ENCODE measurements at places on chromosomes 4 and X. TPM values are rescaled to one million over a fixed set of nuclear protein-coding genes. Genes with fewer than 3 reads are reported as not detected.

GC gene
- polyA plus RNA-seq, result 0.75 TPM

LRCH2 gene
- 2.6 TPM for polyA plus RNA-seq

CXCL8 gene
- 1.3 TPM for polyA plus RNA-seq

SERTM2 gene
- not detected for polyA plus RNA-seq

DNA sequence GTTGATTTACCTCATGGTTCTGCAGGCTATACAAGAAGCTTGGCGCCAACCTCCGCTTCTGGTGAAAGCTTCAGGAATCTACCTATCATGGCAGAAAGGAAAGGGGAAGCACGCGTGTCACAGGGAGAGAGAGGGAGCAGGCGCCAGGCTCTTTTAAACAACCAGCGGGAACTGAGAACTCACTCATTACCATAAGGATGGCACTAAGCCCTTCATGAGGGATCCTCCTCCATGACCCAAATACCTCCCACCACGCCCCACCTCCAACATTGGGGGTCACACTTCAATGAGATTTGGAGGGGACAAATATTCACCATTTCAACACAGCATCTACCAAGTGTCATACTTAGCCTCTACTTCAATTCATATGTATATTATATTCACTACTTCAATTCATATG lies 18.8 kb upstream of the TBC1D8B start:
- DNase-seq, result no peak
- H3K4me3 ChIP-seq, result no peak overlapping the region
- no peak overlapping the region for H3K27ac ChIP-seq
- H3K27me3 ChIP-seq, result no peaks in the 10 kb centered on the region
- H3K36me3 ChIP-seq, result no peaks in the 10 kb centered on the region

DNA sequence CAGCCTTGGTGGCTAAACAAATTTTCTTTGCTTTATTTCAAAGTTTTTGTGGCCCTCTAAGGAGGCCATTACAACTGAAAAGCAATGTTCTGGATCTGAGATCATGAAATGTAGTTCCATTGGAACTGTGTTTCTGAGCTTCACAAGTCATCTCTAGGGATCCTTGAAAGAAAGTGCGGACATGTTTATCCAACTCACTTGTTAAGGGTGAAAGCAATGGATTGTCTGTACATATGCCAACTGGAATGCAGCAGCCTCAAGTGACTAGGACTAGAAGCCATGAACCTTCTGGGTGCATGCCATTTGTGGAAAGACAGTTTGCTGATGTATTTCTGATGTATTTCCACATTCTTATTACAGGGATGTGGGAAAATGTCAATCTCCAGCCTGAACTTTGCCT lies 36.7 kb upstream of the KLHL13 start:
- H3K27ac ChIP-seq, result no peak overlapping the region
- H3K4me3 ChIP-seq, result no peak overlapping the region
- no peaks in the 10 kb centered on the region for H3K4me1 ChIP-seq
- no peaks in the 10 kb centered on the region for H3K36me3 ChIP-seq
- H3K27me3 ChIP-seq, result no peaks in the 10 kb centered on the region
- DNase-seq, result no peak

MAGEA10 gene
- not detected for polyA plus RNA-seq

GRCh38 chr4:187995322-187996207 lies at the start of gene ZFP42:
ZFP42 (plus strand) TSS chr4:187995771; CDS start chr4:188002808, 7,037 bp downstream.
- no peaks in the 10 kb centered on the region for H3K36me3 ChIP-seq
- H3K4me3 ChIP-seq, result no peak within 1 kb of the TSS
- H3K4me1 ChIP-seq, result no peaks in the 10 kb centered on the region
- DNase-seq, result no peak

CENPE gene
- 0.28 TPM for polyA plus RNA-seq

GRCh38 chr4:7158081-7158750 lies 34.1 kb upstream of the SORCS2 start:
- no peaks in the 10 kb centered on the region for H3K36me3 ChIP-seq
- H3K27ac ChIP-seq, result no peak overlapping the region
- no peaks in the 10 kb centered on the region for H3K4me1 ChIP-seq
- no peak overlapping the region for H3K4me3 ChIP-seq
- no peaks in the 10 kb centered on the region for H3K27me3 ChIP-seq
- DNase-seq, result no peak

RHOXF2 gene
- not detected for polyA plus RNA-seq

RS1 gene
- polyA plus RNA-seq, result not detected

GRCh38 chr4:187370918-187371317 lies 624.7 kb upstream of the ZFP42 start:
- H3K36me3 ChIP-seq, result no peaks in the 10 kb centered on the region
- no peak for DNase-seq
- H3K4me1 ChIP-seq, result no peaks in the 10 kb centered on the region
- no peak overlapping the region for H3K4me3 ChIP-seq
- H3K27me3 ChIP-seq, result no peaks in the 10 kb centered on the region

DNA sequence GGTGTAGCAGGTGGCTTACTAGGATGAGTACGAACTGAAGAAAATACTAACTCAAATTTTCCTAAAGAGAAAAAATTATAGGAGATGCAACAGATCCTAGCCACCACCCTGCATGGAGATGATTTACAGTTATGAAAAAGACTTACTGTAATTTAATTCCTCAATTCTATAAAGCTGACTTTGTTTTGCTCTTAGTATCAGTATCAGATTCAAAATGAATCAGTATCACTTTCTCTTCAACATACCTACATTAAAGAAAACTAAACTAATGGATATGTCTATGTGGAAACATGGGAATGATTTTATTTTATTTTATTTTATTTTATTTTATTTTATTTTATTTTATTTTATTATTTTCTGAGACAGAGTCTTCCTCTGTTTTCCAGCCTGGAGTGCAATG lies 525.8 kb downstream of the NLGN4X start:
- no peaks in the 10 kb centered on the region for H3K36me3 ChIP-seq
- no peak overlapping the region for H3K4me3 ChIP-seq
- DNase-seq, result no peak
- H3K27ac ChIP-seq, result no peak overlapping the region

GRCh38 chr4:10949039-10949733 lies 264.6 kb upstream of the CLNK start:
- DNase-seq, result no peak
- H3K4me3 ChIP-seq, result no peak overlapping the region
- H3K4me1 ChIP-seq, result no peaks in the 10 kb centered on the region
- no peaks in the 10 kb centered on the region for H3K36me3 ChIP-seq
- H3K27ac ChIP-seq, result no peak overlapping the region

MMRN1 gene
- 0.13 TPM for polyA plus RNA-seq

GRCh38 chrX:97308171-97308570 lies 424.5 kb downstream of the RPA4 start:
- no peak overlapping the region for H3K4me3 ChIP-seq
- no peaks in the 10 kb centered on the region for H3K27me3 ChIP-seq
- no peaks in the 10 kb centered on the region for H3K4me1 ChIP-seq
- no peak overlapping the region for H3K27ac ChIP-seq

GRCh38 chr4:53899586-53900270 lies 164.7 kb downstream of the CHIC2 start:
- peak overlapping the region; percentile 77 for H3K27ac ChIP-seq
- DNase-seq, result no peak
- no peaks in the 10 kb centered on the region for H3K36me3 ChIP-seq
- H3K27me3 ChIP-seq, result no peaks in the 10 kb centered on the region
- peaks cover 3% of the 10 kb centered on the region for H3K4me1 ChIP-seq
- no peak overlapping the region for H3K4me3 ChIP-seq

GNRHR gene
- polyA plus RNA-seq, result not detected

DNA sequence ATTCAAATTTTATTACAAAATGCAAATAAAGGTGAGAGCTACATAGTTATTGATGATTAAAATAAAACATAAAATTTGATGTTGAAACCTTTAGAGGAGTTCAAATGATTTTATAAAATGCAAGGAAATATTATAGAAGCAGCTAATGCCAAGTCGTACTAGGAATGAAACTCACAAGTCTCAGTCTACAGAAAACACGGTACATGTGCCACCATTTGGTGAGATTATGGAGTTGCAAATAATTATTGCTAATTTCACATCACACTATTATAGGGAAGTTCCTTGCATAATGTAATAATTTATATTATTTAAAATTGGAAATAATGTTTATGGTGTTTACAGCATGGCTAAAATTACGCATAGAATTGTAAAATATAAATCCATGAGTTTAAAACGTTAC lies 1601.7 kb upstream of the TENM3 start:
- H3K27me3 ChIP-seq, result no peaks in the 10 kb centered on the region
- no peaks in the 10 kb centered on the region for H3K4me1 ChIP-seq
- no peaks in the 10 kb centered on the region for H3K36me3 ChIP-seq
- no peak for DNase-seq
- no peak overlapping the region for H3K4me3 ChIP-seq
- no peak overlapping the region for H3K27ac ChIP-seq

DNA sequence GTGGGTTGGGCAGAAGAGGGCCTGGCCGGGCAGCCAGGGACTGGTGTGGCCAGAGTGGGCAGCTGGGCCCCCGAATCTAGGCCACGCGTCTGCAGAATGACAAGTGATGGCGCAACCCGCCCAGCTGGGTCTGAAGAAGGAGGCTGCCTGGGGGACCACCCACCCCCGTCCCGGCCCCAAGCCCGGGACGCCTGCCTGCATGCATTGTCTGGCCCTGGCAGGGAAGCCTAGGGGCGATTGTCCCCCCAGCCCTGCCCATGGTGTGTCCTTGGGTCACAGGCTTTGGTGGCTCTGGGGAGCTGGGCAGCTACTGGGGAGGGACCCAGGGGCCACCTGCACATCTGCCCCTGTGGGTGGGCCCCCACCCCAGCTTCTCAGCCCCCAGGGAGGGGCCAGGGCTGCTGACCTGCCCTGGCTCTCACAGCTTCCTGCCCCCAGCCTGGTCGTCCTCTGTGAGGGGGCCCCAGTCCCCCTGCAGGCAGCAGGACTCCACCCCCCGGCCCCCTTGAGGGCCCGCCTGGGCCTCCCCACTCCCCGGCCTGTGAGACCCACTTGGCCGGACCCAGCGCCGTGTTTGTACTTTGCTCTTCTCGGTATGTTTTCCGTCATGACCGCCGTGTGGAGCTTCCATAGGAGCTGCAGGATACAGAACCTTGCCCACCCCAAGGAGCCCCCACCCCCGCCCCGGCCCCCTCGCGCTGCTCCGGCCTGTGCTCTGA lies 4.9 kb downstream of the FGFR3 start:
- H3K36me3 ChIP-seq, result no peaks in the 10 kb centered on the region
- no peaks in the 10 kb centered on the region for H3K4me1 ChIP-seq
- no peak overlapping the region for H3K4me3 ChIP-seq
- no peaks in the 10 kb centered on the region for H3K27me3 ChIP-seq
- DNase-seq, result no peak

- DNase-seq, result no peak
- H3K4me1 ChIP-seq, result peaks cover 1% of the 10 kb centered on the region
- no peaks in the 10 kb centered on the region for H3K36me3 ChIP-seq
- no peak overlapping the region for H3K4me3 ChIP-seq
Observed at GRCh38 chr4:152629908-152630307, 49.9 kb downstream of the TMEM154 start.

DNA sequence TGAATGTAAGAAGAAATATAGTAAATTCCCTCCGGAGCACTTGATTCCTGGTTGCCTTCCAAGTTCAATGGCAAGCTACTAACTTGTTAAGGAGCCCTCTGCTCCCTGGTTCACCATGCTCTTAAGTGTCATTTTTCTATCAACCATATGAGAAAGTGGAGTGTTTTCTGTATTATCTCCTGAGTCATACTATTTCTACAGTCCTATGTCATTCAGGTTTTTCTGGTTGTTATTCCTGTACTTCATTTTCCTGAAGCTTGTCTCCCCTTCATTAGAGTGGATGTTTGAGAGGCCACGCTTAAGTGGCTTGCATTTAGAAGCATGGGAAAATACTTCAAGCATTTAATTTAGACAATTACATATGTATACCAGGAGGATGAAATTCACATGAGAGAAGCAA lies 14.7 kb upstream of the EPGN start:
- H3K27ac ChIP-seq, result no peak overlapping the region
- no peak overlapping the region for H3K4me3 ChIP-seq
- no peaks in the 10 kb centered on the region for H3K4me1 ChIP-seq

DNA sequence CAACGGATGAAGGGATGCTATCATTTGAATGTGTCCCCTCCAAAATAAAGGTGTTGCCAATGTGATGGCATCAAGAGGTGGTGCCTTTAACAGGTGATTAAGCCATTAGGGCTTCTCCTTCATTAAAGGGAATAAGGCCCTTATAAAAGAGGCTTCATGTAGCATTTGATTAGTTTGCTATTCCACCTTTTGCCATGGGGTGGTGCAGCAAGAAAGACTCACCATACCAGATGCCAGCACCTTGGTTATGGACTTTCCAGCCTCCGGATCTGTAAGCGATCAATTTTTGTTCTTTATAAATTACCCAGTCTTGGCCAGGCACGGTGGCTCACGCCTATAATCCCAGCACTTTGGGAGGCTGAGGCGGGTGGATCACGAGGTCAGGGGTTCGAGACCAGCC lies 7.9 kb upstream of the SLC25A43 start:
- no peaks in the 10 kb centered on the region for H3K27me3 ChIP-seq
- H3K4me3 ChIP-seq, result no peak overlapping the region
- no peak for DNase-seq
- H3K27ac ChIP-seq, result no peak overlapping the region

- H3K4me3 ChIP-seq, result no peak overlapping the region
- no peak overlapping the region for H3K27ac ChIP-seq
- DNase-seq, result no peak
- H3K36me3 ChIP-seq, result no peaks in the 10 kb centered on the region
- H3K27me3 ChIP-seq, result no peaks in the 10 kb centered on the region
Observed at GRCh38 chr4:47933840-47934239, 19.5 kb upstream of the NFXL1 start.

SPANXC gene
- polyA plus RNA-seq, result not detected

- H3K4me3 ChIP-seq, result no peak overlapping the region
- H3K27ac ChIP-seq, result no peak overlapping the region
- peaks cover 8% of the 10 kb centered on the region for H3K36me3 ChIP-seq
- H3K4me1 ChIP-seq, result no peaks in the 10 kb centered on the region
- H3K27me3 ChIP-seq, result no peaks in the 10 kb centered on the region
- DNase-seq, result no peak
Observed at GRCh38 chr4:102579794-102580462, 78.8 kb downstream of the NFKB1 start.

SLC7A11 gene
- 0.20 TPM for polyA plus RNA-seq

DNA sequence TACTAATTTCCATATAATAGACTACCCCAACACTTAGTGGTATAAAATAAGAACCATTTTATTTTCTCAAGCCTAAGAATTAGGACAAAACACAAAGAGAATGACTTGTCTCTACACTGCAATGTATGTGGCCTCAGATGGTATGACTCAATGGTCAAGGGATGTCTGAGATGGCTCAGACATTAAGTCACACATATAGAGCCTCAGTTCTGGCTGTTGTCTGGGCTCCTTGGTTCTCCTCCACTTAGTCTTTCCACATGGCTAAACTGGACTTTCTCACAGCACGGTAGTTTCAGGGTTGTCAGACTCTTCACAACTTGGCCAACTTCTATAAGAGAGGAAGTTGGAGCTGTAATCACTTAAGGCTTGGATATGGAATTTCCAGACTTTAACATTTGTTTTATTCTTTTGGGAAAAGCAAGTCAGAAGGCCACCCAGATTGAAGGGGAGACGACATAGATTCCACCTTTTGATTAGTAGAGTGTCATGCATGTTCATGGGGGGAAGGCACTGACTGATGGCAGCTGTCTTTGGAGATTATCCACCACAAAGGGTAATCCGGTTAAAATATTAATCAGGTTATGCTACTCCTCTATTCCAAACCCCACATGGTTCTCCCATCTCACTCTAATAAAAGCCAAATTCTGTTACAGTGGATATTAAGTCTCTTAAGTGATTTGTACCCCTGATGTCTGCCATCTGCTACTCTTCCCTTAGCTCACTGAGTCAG lies 9.4 kb downstream of the IL15 start:
- DNase-seq, result no peak
- H3K36me3 ChIP-seq, result no peaks in the 10 kb centered on the region
- H3K27ac ChIP-seq, result peak overlapping the region; percentile 43
- H3K4me1 ChIP-seq, result peaks cover 11% of the 10 kb centered on the region

- H3K4me3 ChIP-seq, result no peak overlapping the region
- no peak overlapping the region for H3K27ac ChIP-seq
- H3K27me3 ChIP-seq, result no peaks in the 10 kb centered on the region
- no peaks in the 10 kb centered on the region for H3K4me1 ChIP-seq
Observed at GRCh38 chr4:184019667-184020623, 114.8 kb downstream of the STOX2 start.

SMARCA1 gene
- 28.9 TPM for polyA plus RNA-seq
